ENCODE measurements at places on chromosomes 7 and 10.

DNA sequence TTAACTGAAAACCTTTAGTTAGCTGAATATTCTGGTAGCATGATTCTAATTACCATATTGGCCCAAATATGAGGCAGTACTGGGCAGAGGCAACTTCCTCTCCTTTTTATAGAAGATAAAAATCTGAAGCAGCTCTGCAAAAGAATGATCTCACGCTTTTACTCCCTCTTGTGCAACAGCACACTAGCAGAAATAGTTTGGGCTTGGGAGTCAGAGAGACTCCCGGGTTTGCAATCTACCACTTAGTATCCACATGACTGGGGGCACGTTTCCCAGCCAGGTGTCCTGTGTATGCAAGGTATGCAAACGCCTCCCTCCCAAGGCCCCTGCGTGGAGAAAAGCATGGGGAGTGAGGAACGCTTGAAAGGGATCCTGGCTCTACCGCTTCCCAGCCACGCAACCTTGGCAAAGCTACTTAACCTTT, 47.2 kb upstream of the RHEB start:
- DNase-seq, result no peak

DNA sequence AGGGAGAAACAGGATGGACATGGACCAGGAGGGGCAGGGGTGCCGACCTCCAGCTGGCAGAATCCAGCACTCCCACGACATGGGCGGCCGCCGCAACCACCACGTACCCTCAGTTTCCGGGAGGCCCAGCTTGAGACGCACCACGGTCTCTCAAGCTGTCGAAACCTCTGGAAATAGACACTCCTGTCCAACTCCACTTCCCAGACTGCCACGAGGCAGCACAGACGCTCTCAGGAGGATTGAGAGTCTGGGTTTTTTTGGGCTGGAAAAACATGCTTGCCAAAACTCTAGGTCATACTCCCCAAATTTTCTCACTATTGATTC, 37.9 kb upstream of the PDGFA start:
- DNase-seq, result no peak

DNA sequence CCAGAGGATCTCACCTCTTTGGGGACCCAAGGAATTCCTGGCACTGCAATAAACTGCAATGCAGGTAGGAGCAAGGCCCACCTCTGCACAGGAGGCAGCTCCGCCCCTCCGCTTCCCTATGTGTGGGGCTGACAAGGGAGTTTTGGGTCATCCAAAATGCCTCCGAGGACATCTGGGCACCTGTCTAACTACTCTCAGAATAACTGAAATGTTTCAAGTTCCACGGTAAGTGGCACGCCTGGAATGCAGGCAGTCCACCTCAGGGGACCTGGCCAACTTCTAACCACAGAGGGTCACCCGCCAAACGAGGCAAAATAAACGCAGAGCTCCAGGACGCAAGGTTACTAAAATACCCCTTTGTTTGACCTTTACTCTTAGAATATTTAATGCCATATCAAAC, 102.5 kb downstream of the FGFR2 start:
- no peak for DNase-seq

DNA sequence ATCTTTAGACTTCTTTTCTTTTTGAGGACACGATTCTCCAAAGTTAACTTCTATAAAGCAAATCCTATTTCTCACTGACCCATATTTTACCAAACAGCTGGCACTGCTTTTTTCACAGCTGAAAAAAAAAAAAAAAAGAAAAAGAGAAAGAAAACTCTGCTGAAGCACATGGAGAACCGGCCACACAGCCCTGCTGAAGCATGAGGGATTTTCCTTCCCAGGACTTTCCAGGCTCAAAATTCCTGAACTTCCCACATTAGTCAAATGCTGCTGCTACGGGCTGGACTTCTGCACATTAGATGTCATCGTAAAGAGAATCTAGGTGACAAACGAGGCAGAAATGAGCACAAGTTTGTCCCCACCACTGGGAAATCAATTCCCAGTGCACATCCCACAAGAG, 25.2 kb downstream of the HIPK2 start:
- DNase-seq, result no peak

DNA sequence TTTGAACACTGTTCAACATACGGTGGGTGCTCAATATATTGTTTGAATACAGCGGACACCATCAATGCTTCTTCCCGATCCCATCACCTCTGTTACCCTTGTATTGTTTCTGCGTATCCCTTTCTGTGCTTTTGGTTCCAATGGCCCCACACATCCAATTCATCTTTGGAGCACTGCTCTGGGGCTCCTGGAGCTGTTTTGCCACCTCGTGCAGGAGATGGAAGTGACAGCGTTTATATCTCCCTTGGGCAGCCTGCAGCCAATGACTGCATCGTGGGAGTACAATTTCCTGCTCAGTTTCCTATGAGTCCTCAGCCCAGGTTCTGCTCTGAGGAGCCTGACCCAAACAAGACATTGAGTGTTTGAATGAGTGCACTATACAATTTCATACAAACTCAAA, 50.2 kb upstream of the PIK3CG start:
- no peak for DNase-seq

DNA sequence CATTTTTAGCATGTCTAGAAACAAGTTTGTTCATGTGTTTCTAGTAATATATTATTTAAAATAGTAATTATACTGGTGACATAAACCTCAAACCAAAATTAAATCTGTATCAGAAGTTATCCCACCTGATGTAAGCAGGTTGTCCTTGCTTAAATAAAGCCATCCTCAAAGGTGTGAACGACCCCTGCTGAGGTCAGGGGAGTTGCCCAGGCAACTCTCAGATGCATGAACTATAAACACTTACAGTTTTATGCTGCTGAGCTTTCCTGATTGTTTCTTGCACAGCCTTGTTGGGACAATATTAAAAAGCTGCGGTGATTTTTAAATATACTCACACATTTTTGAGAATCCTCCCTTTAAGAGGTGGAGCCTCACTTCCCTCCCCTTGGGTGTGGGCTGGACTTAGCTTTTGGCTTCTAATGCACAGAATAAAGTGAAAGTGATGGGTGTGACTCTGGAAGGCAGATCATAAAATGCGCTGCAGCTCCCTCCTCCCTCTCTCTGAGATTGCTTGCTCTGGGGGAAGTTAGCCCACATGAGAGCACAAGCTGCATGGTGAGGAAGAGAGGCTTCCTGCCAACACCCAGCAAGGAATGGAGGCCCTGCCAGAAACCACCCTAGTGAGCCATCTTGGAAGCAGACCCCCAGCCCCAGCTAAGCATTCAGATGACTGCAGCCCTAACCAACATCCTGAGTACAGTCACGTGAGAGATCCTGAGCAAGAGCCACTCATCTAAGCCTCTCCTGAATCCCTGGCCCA, 152.7 kb downstream of the SKIDA1 start:
- DNase-seq, result peak; percentile 44

GRCh38 chr7:53996876-53997275, 545.3 kb upstream of the VSTM2A start:
- no peak for DNase-seq

DNA sequence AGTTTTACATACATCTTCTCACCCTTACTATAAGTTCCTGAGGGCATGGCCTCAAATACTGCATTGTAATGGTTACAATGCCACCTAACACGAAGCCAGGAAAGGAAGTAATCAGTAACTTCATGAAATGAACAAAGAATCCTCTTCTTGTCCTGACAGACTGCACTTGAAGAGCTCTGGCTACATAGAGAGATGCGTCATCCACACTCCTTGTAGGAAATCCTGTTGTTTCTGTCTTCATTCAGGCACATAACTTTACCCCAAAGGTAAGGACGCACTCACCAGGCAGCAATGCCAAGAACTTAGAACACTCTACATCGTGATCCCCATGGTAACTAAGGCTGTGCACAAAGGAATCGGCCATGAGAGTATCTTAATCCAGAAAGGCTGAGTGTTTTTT, 80.3 kb upstream of the ARID5B start:
- no peak for DNase-seq

GRCh38 chr7:38070718-38071117, 107.3 kb upstream of the STARD3NL start:
- DNase-seq, result no peak

DNA sequence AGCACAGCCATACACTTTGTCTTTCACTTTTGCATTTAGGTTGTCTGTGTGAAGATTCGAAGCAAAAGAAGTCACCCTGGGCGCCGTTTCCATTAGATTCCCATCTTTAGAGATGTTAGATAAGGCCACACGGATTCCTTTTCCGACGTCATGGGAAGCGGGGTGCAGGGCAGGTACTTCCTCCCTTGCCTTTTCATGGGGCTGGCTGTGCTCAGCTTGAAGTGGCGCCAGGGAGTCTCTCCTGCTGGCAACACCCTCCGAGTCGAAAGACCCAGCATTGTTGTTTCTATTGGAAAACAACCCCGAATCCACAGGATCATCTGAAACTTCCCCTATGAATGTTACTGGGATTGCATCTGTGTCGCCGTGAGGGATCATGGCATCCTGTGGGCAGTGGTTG, 246.4 kb upstream of the GRB10 start:
- DNase-seq, result no peak

GRCh38 chr10:90274721-90275468, 573.5 kb downstream of the KIF20B start:
- no peak for DNase-seq

- DNase-seq, result no peak
Measured at GRCh38 chr7:45057878-45058277, 30.9 kb downstream of the NACAD start.

- no peak for DNase-seq
Measured at GRCh38 chr7:84637568-84638338, 443.2 kb upstream of the SEMA3A start.

DNA sequence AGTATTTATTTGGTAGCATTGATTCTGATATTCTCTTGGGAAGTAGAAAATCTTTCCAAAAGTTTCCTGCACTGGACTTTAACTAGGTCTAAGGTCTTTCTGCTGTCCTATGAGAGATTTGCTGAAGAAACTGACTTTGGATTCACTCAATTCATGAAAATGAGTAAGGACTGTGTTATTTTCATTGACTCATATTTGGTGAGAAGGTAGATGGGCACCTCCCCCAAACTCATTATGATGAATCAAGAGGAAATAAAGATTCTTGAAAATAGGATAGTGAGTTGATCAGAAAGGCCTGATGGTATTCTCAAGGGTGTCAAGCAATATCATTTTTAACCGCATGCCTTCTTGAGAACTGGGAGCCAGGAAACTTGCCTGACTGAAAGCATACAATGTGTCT, 110.3 kb downstream of the RNF133 start:
- DNase-seq, result no peak

- no peak for DNase-seq
Measured at GRCh38 chr10:124700293-124701037, 43.7 kb downstream of the FAM53B start.

GRCh38 chr10:80894311-80894791, 356.6 kb downstream of the SH2D4B start:
- DNase-seq, result no peak

GRCh38 chr7:46034056-46034768, 113.1 kb upstream of the IGFBP3 start:
- DNase-seq, result no peak

DNA sequence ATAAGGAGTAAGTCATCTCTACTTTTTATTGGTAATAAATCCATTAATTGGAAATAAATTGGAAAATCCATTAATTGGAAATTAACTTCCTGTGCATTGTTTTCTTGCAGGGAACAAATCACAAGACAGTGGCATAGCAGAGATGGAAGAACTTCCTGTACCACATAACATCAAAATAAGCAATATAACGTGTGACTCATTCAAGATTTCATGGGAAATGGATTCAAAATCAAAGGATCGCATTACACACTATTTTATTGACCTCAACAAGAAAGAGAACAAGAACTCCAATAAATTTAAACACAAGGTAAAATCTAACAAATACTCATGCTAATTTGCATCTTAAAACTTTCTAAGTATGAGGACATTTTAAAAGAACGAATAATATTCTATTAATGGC, 57.8 kb downstream of the PHYHIPL start:
- no peak for DNase-seq

DNA sequence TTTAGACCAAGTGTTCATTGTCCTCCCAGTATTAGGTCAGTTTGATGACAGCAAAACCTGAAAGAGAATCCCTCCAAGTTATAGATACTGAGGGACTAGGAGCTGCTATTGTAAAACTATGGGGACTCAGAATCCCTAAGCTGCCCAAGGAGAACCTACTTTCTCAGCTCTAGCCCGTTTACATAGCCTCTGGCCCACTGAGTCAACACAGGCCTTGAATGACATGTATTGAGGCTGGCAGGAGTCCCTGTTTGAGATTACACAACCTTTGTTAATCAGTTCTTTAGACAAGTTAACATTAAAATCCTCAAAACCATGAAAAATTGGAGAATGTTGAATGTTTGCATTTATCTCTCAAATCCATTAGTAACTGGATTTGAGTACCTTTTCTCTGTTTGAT, 1079.0 kb downstream of the KCNMA1 start:
- no peak for DNase-seq

DNA sequence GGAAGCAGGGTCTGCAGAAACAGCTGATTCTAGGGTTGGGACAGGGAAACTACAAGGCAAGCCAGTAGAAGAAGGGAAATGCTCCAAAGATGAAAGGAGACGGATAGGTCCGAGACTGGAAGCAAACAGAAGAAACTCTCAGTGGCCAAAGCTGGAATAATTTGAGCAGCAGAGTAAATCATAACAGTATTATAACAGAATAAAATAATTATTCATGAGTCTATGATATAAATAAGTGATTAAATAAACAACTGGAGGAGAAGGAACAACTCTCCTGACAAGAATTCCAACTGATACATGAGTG, 27.6 kb downstream of the EZH2 start:
- DNase-seq, result no peak

- no peak for DNase-seq
Measured at GRCh38 chr10:62054830-62055229, 153.3 kb downstream of the ARID5B start.

- no peak for DNase-seq
Measured at GRCh38 chr10:11893749-11894278, 70.7 kb downstream of the PROSER2 start.

DNA sequence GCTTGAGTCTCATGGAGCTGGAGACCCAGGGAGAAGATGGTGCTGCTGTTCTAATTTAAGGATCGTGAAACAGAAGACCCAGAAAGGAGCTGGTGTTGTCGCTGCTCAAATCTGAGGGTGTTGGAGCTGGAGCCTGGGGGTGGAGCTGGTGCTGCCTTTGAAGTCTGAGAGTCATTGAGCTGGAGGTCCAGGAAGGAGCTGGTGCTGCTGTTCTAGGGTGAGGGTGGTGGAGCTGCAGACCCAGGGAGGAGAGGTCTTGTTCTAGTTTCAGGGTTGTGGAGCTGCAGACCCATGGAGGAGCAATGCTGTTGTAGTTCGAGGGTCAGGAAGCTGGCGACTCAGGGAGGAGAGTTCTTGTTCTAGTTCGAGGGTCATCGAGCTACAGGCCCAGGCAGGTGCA, 84.1 kb upstream of the ZNF479 start:
- DNase-seq, result no peak

DNA sequence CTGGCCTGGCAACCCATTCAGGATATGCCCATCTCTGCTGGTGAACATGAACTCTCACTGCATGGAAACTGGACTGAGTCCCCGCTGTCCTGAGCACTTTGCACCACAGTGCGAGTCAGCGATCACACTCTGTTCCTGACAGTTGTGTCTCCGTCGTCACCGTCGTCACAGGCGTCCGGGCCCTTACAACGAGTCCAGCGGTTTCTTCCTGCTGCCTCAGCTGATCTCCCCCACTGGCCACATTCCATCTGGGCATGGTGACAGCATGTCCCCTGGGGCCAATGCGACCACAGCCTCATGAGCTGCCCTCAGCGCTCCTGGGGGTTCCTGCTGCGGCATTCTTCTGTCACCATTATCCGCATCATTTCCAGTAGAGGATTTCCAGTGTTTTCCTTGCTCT, 76.8 kb upstream of the KLF6 start:
- DNase-seq, result no peak
